ENCODE measurements at places on chromosomes 11 and 22.

GRCh38 chr11:21137803-21138202 lies 468.4 kb downstream of the NELL1 start:
- no peak for DNase-seq

- DNase-seq, result peak; percentile 48
Observed at GRCh38 chr11:57566905-57567514, 462 bp downstream of the UBE2L6 start.

DNA sequence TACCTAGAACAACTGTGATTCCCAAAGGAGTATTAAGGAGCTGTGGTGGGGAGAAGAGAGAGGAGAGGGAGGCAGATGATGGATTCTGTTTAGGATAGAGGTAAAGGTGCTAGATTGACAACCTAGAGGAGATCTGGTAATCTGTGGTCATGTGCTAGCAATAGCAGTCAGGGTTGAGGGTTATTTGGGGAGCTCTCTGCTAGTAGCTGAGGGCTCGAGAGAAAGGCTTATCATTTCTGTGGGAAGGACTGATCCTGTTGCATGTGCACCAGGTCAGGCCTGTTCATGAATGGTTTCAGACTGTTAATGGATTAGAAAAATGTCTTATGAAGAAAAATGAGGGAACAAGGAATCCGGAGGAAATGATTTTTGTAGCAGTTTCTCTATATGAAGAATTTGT lies 63.2 kb downstream of the MTMR3 start:
- DNase-seq, result peak; percentile 37

GRCh38 chr22:45917146-45917545 lies 59.8 kb downstream of the WNT7B start:
- no peak for DNase-seq

DNA sequence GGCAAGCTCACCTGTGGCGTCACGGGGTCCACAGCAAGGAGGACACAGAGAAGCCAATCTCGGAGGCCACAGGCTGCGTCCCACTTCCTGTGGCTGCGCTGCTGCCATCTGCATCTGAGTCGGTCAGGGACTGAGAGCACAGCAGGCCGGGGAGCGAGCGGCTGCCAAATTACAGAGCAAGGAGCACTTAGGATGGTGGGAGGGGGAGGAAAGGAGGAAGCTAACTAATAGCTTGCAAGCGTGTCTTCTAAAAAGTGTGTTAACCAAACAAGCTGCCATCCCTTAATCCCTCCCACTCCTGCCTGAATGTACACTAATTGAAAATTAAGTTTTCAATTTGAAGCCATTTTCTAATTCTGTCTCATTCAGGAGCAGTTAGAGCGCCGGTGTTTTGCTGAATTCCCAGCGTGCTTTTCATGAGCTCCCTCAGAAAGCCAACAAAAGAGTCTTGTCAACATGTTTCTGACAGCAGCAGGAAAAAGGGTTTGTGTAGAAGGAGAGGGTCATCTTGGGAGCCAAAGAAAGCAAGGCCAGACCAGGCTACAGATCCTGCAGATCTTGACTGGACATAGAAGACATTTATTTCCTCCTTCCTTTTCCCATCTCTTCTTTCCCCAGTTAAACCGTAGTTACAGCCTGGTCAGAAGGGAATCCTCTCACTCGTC lies 42.4 kb upstream of the API5 start:
- no peak for DNase-seq

DNA sequence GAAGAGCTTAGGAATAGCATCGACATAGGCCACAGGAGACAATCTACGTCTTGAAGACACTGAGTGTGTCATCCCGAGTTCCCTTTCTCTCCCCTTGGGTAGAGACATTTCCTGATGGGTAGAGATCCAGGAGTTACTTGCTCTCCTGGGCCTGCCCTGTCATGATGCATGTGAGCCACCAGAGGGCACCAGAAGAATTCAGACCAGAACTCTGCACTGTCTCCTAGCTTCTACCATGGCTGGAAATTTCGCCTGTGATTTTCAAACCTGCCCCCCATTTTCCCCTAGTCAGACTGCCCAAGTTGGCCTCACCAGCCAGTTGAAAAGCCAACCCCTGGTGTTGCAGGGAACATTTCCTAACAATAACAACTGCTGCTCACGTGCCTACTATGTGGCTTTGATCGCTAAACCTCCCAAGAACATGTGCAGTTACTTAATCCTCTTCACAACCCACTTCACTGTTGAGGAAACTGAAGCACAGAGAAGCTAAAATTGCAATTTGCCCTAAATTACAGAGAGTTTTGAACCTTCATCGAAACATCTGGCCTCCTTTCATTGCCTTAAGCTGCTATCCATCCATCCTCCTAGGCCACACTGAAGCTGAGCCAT lies 47.2 kb downstream of the C11orf58 start:
- peak; percentile 71 for DNase-seq
